CD4-positive, alpha-beta T cell treated with Interleukin-10 for 1 hour (primary cell): ENCODE measurements at places on chromosomes 3 and 15.

DNA sequence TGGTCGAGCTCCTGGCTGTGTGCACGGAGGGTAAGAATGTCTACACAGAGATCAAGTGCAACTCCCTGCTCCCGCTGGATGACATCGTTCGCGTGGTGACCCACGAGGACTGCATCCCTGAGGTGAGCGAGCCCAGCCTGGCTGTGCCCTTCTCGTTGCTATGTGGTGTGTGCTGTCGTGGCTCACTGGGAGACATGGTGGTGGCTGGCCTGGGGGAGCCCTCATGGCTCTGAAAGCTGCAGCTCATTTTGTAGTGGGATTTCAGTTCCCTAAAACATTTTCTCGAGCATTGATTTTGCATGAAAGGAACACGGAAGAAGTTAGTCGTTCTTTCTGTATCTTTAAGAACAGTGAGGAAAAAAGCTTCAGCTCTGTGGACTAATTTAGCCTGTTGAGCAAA lies 200.5 kb downstream of the ITPR1 start:
- DNase-seq = no peak

DNA sequence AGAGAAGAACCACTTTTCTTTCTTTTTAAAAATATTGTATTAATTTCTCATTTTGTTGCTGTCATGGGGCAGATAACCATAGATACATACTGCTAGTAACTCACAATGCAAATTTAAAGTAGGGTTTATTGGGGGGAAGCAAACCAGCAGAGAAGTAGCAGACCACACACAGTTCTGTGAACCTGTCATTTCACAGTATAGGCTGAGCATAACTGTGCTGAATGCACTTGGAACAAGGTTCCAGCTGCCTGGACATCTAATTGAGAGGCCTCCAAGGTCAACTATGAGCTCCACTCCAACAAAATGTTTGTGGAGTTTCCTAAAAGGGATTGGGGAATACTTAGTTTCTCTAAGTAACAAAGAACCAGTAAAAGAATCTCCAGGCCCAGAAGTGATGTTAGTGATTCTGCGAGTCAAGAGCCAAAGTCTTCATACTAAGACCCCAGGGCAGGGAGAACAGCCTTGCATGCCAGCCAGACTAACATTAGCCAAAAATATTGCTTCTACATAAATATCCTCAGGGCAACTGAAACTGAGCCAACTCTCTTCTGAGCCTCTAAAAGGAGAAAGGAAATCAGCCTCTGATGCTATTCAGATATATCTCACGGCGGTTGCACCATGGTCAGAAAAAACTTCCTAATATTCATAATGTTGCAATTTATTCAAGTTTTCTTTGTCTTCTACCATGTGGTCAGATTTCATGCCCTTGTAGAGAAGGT lies 856.4 kb upstream of the ALCAM start:
- no peak for DNase-seq

DNA sequence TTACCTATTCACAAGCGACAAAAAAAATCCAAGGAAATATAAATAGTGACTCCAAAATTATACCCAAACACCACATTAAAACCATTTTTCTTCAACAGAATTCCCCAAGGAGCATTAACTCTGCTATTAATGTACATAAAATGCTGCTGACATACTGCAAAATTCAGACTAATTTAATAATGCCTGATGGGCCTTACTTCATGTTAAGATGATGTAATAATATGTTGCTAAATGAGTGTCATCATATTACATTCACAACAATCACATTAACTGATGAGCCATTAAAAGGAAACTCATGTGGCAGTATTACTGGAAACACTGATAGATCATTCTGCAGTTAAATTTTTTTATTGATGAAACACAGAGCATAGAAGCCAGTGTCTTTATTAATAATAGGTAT lies 204.9 kb upstream of the CGNL1 start:
- DNase-seq = no peak

- peak; percentile 3 for DNase-seq
These were observed 8.6 kb downstream of the AQP9 start for GRCh38 chr15:58146749-58147148.

DNA sequence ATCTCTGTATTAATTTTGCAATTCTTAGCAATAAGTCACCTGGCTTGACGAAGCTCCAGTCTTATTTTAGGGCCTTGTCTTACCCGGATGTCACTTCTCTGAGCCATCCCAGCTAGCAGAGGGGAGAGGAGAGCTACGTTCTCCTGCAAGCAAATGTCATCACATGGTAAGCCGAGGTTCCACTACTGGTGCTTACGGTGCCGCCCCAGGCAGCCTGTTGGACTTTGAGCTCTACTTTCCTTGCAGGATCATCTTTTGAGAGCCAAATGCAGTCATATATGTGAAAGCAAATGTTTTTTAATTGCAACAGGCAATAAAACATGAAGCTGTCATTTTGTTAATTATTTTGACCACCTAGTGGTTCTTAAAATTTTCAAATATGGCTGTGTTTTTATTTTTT lies 140.9 kb downstream of the FAM43A start:
- no peak for DNase-seq

DNA sequence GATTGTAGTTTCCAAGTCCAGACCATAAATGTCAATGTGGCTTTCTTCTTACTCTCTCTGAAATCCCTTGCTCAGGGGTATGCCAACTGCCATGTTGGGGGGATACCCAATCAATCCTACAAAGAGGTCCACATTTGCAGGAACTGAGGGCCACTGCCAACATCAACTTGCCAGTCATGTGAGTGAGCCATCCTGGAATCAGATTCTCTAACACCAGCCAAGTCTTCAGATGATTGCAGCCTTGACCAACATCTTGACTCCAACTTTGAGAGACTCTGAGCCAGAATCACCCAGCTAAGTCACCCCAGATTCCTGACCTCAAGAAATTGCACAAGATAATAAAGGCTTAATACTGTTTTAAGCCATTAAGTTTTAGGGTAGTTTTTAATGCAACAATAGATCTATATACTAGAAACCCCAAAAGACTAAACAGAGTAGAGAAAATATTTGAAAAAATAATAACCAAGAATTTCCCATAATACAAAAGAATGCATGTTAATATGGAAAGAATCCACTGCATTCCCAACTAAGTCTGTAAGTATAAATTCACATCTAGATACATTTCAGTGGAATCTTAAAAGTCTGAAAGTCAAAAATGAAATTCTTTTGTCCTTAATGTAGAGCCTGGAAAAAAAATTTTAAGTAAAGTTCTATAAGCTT lies 22.4 kb downstream of the ISG20 start:
- DNase-seq = no peak

- DNase-seq = no peak
These were observed 2.1 kb upstream of the TMEM212 start for GRCh38 chr3:171840811-171841619.

DNA sequence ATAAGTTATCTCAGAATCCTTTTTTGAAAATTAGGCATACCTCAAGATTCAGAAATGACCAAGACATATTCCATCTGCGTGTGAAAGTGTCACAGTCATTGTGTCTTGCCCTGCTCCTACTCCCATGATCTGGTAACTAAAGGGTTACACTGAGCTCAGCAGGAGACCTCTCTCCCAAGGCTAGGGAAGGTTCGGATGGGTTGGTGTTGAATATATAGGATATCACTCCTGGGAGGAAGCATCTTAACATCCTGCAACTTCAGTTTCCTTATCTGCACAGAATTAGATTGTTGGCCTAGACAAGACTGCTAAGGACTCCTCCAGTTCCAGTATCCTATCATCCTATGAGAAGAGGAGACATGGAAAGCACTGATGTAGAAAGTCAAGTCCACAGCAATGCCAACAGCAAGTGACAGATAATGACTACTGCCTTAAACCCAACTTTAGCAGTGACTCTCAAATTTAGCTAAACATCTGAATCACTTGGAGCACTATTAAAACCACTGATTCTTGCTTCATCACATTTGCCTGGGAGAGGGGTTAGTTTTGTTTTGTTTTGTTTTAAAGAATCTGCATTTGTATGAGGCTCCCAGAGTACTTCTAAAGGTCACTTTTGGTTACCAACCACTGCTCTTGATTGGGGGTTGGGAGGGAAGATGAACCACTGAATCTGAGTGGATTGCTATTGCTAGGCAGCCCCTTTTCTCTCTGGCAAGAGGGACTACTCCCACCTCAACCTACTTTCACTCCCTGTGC lies 9.7 kb downstream of the ADAMTS9 start:
- no peak for DNase-seq

GRCh38 chr15:73717206-73717605 lies 33.0 kb downstream of the CD276 start:
- no peak for DNase-seq

GRCh38 chr3:150142936-150143335 lies 172.2 kb upstream of the PFN2 start:
- DNase-seq = no peak

- DNase-seq = no peak
These were observed 13.2 kb upstream of the AEN start for GRCh38 chr15:88607951-88608350.

DNA sequence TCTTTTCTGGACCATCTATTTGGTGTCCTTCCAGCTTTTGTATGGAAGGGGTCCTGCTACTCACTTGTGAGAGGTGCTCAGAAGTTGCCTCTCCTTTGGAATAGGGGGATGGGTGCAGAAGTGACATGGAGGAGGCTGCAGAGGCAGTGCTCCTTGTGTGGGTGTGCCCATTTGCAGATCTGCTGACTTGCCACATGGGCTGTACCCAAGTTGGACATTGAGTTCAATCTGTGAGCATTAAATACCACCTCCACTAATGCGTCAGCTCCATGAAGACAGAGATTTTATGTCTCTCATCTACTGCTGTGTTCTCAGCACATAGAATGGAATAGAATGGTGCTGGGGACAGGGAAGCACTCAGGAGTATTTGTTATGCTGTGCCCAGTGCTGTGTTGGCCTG lies 76.2 kb downstream of the RGMA start:
- no peak for DNase-seq

DNA sequence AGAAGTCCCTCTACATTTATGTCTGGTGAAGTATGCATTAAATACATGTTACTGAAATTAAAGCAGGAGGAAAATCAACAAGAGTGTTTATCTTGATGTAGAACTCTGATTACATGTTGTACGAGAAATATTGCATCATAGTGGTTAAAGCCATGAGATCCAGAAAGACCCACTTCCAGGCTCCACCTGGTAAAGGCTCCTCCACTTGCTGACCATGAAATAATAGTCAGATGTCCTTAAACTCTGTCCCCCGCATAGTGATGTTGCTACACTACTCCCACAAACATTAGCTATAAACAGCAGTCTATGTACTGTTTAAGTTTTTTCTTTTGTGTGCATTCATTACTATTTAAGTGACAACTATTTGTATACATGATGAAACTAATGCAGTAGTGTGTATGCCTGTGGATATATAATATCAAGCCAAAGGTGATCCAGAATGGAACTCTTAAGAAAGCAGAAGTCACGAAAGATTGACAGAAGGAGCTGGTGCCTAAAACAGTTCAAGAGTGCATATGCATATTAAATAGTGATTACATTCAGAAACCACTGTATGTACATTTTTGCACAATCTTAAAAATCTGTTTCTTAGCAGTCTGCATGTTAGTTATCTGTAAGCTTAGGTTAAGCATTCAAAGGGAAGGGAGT lies 264.4 kb upstream of the KCNMB2 start:
- DNase-seq = no peak

- DNase-seq = no peak
These were observed 511.3 kb downstream of the GABRG3 start for GRCh38 chr15:27482287-27482686.

- no peak for DNase-seq
These were observed 1.1 kb upstream of the SOX2 start for GRCh38 chr3:181710345-181711291.

DNA sequence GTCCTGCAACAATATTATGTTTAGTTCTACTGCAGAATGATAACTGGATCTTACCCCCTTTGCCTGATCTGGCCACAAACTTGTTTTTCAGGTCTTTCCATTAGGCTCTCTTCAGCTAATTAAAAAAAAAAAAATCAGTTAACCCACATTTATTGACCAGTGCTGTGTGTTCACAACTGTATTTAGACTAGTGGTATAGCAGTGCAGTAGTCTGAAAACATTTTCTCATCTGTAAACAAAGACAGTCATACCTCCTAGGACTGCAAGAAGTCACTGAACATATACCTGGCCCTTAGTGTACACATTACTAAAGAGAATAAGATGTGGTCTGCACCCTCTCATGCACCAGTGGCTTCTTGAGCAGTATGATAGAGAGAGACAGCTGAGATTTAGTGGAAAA lies 22.5 kb downstream of the LPP start:
- DNase-seq = no peak

- no peak for DNase-seq
These were observed 14.8 kb downstream of the THRB start for GRCh38 chr3:24479816-24480215.

- DNase-seq = no peak
These were observed 32.9 kb downstream of the DAPK2 start for GRCh38 chr15:64013179-64014062.

- no peak for DNase-seq
These were observed 2.4 kb downstream of the LMCD1 start for GRCh38 chr3:8503871-8504610.

- no peak for DNase-seq
These were observed 39.9 kb upstream of the ULK4 start for GRCh38 chr3:42001777-42002176.

- DNase-seq = no peak
These were observed 158.9 kb downstream of the NUP210 start for GRCh38 chr3:13261104-13261830.

GRCh38 chr3:12198301-12198700 lies 39.6 kb upstream of the TIMP4 start:
- no peak for DNase-seq

DNA sequence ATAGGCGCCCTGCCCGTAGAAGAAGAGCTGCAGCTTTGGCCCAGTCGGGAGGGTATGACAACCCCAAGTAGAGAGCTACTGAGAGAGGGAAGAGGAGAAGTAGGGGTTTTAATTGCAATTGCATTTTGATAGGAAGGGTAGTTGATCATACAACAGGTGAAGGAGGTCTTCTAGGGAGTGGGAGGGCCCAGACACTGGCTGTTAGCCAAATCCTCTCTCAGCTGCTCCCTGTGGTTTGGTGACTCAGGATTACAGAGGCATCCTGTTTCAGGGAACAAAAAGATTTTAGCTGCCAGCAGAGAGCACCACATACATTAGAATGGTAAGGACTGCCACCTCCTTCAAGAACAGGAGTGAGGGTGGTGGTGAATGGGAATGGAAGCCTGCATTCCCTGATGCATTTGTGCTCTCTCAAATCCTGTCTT lies 408.9 kb upstream of the THBS1 start:
- DNase-seq = no peak

GRCh38 chr15:91100814-91101607 lies 954 bp downstream of the SV2B start:
- DNase-seq = no peak
